ENCODE measurements at places on chromosomes 6 and 20.

DNA sequence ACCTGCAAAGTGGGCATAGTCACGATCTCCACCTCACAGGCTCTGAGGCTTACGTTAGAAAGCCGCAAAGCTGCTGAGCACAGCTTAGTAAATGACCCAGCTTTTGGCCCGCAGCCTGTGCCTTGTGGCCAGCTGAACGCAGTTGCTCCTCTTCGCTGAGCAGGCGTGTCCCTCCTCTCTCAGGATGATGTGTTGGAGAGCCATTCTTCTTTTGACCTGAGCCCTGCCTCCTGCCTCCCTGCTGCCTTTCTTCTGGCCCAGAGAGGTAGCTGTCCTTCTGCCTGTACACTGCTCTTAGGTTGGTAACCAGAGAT is 47.6 kb upstream of the MYL9 start:
- DNase-seq: no peak

- DNase-seq: no peak
Measured at GRCh38 chr6:125066964-125067363, 86.6 kb upstream of the TPD52L1 start.

- no peak for DNase-seq
Measured at GRCh38 chr6:36546308-36546919, 865 bp downstream of the STK38 start.

DNA sequence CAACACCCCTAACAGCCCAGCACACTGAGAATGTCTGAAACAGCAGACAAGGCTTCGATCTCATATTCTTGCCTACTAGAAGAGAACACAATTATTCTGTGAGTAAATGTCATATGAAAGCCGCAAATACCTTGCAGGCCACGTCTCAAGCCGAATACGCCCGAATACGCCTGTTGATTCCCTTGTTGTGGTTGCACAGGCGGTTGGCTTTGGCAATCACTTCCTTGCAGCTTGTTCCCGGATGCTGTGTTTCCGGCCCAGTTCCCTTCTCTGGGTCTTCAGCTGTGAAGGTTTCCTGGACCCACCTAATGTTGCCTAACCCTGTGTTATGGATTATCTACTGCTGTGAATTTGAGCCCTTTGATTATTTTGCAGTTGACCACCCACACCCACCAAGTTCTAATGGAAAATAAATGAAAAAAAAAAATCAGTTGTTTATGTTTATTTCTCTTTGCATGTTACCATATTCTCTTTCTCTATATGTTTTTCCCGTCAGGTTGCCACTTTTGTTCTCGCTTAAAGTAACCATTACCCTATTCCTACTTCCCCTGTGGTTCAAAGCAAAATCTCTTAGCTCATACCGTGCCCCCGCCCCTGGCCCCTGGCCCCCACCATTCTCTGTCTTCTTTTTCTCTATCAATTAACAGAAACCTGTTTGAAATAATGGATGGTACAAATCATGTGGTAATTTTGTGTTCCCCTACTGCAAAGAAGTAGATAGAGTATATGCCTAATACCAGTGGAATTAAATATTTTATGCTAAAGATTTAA is 172.4 kb downstream of the ADGB start:
- no peak for DNase-seq

DNA sequence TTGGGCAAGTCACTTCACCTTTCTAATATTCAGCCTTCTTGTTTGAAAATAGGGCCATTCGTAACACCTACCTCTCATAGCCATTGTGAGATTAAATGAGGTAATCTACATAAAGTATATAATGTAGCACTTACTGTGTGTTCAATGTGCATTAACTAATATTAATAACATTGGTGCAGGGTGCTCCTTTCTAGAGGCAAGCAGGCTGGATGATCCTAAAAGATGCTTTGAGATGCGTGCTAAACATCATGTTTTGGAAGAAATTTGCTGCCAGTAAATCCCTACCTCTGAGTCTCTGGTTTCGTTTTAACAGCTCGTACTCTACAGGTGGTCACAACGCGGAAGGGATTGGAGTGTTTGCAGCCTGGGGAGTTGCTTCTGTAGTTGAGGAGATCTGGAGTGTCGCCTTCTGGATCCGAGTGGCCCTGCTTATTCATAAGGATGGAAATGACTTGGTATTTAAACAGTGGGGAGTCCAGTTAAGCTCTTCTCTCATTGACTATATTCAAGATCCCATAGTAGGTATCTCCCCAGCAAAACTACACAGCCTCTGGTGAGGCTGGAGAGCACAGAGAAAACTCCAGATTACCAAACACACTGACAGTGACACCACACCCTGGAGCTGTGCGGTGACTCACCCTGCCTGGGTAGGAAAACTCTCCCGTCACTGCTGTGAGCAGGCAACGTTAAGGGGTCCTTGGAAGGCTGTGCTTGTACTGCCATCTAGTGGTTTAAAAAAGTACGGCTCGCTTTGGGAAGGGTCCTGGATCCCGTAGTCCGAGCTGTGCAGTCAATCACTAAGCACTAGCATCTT is 107.9 kb downstream of the MAP3K7 start:
- DNase-seq: peak; percentile 85

DNA sequence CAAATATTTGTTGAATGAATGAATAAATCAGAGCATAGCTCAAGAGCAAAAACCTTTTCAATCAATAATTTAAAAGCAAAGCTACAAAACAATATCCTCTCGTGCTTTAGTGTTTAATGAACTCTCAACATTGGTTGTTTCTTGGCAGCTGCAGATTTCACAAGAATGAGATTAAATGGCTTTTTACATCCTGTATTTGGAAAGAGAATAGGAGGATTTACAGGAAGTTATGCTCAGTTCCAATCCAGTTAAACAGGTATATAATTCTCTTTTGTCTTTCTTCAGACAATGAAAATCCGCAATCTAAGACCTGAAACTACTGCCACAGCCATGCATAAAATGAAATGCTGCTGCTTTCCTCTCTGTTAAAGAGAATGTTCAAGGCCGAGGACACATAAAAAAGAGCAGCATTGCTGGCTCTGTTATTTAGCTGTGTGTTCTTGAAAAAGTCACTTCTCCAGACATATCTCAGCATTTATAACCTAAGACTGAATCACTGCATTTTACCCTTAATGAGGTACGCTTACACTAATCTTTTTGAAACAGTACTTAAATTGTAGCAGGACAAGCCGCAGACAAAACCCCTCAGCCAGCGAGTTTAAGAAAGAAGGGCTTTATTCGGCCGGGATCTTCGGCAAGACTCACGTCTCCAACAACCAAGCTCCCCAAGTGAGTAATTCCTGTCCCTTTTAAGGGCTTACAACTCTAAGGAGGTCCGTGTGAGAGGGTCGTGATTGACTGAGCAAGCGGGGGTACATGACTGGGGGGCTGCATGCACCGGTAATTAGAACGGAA is 3.6 kb downstream of the C6orf52 start:
- no peak for DNase-seq

DNA sequence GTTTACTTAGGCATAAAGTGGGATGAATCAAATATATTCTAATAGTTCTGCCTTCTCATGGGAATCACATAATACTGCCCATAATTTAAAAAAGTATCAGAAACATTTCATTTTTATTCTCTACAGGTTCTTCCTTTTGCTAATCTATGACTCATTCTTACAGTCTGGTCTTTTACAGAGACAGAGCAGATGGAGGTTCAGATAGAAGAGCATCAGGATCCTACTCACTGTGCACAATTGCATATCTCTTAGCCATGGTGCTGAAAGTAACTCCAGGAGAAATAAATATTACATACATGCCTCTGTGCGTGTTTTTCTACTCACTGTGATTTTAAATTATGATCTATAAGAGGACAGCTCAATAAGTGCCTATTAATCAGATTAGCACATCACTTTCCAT is 16.3 kb upstream of the OR2B6 start:
- DNase-seq: no peak

GRCh38 chr20:5973172-5973571 is 22.7 kb downstream of the MCM8 start:
- DNase-seq: no peak

- no peak for DNase-seq
Measured at GRCh38 chr6:37491171-37491829, 8.4 kb downstream of the CCDC167 start.

- no peak for DNase-seq
Measured at GRCh38 chr6:128235556-128235955, 284.8 kb downstream of the PTPRK start.

DNA sequence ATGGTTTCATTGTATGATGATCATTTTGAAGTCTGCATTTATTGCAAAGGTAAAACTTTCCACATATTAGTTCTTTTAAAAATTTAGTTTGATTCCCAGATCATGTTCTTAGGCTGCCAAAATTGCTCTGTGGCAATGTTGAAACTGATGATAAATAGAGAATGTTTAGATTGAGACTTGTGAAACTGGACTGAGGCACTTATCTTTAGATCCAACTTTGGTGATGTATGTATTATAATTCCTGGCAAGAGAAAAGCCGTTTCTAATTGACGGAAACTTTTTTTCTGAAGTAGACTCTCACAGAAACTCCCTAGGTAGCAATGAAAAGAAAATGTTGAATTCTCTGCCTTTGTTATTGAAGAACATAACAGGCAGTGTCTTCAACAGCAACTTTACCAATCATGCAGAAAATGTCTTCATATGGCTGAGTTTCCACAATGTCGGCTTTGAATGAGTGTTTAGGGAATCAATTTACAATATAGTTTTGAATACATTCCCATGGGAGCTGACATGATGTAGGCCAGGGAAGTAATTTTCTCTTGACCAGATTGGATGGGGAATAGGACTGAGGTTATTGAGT is 456.2 kb downstream of the CD109 start:
- DNase-seq: no peak

GRCh38 chr6:38933426-38933825 is 115.2 kb upstream of the GLP1R start:
- no peak for DNase-seq

DNA sequence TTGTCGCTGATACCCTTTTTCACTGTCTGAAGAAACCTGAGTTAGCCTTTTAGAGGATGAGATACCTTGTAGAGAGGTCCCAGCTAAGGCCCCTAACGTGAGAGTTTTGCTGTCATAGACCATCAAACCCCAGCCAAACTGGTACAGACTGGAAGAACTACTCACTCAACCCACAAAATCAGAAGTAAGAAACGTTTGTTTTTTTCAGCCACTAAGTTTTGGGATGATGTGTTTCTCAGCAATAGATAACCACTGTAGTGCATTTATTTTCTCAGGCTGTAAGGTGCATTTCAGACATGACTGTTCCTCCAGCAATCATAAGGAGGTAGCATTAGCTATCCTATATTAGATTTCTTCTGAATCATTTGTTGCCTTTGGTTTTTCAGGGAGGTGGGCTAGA is 407.3 kb upstream of the FLRT3 start:
- no peak for DNase-seq

DNA sequence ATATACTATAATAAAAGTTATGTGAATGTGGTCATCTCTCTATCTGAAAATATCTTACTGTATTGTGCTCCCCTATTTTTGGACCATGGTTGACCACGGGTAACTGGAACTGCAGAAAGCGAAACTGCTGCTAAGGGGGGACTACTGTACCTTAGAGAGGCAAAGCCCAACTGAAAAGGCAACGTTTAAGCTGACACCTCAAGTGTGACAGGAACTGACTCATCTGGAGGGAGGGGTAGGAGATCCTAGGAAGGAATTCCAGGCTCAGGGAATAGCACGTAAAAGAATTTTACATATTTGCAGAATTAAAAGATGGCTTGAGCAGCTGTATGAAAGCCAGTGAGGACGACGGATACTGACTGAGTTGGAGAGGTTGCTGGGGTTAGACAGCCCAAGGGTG is 34.8 kb downstream of the ELOVL2 start:
- DNase-seq: no peak

DNA sequence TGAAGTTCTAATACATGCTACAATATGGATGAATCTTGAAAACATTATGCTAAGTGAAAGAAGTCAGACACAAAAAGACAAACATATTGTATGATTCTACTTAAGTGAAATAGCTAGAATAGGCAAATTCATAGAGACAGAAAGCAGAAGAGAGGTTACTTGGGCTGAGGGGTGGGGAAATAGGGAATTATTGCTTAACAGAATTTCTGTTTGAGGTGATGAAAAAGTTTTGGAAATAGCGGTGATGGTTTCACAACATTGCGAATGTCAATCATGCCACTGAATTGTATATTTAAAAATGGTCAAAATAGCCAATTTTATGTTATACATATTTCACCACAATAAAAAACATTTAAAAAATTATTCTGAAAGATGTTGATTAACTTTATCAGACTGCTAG is 6.1 kb downstream of the SLC26A8 start:
- DNase-seq: no peak

DNA sequence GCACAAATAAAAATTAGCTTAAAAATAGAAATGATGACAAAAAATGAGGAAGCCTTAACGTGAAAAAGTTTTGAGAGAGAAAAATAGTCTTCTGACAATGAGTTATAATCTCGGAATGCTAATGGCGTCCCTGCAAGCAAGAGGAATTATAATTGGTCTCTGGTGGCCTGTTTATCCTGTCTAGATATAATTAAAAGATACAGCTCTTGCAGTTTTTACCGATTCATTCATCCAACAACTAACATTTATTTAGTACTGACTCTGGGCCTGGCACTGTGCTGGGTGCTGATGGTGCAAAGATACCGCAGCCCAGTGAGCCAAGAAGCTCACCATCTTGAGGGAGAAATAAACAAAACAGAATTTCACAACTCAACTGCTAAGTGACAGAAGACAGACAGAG is 31.6 kb upstream of the ANKRD60 start:
- DNase-seq: no peak

GRCh38 chr6:82227770-82228169 is 19.8 kb downstream of the IBTK start:
- DNase-seq: no peak

- no peak for DNase-seq
Measured at GRCh38 chr20:51854921-51855320, 52.6 kb upstream of the SALL4 start.

- DNase-seq: no peak
Measured at GRCh38 chr6:37812841-37813240, 6.7 kb upstream of the ZFAND3 start.

GRCh38 chr6:5463690-5464089 is 202.4 kb downstream of the FARS2 start:
- no peak for DNase-seq

DNA sequence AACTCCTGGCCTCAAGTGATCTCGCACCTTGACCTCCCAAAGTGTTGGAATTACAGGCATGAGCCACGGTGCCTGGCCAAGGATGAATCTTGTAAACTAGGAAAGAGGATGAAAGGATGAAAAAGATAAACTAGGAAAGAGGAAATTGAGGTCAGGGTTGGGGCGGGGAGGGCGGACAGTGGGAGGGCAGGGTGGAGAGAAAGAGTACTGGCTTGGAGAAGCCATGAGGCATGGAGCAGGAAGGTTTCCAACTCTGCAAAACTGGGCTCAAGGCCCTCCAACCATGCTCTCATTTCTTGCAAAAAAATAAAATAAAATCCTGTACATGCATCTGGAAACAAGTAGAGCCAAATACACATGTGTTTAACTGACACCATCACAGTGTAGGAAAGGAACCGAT is 256.6 kb upstream of the SGK1 start:
- no peak for DNase-seq

DNA sequence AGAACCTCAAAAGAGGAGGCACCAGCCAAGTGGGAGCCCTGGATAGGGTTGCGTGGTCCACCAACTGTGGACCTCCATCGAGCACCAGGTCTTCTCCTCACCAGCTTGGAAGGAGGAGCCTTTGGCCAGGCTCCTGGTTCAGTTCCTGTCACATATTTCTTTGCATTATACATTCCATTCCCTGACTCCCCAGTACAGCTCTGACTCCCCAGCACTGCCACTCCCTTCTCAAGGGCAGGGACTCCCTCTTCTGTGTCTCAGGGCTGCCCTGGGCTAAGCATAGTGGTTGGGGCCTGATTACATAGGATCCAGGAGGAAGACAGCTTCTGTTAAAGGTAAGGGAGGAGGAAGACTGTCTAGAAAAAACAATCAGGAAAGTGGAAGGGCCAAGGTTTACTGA is 91.1 kb downstream of the MRPL14 start:
- no peak for DNase-seq
